ENCODE measurements at places on chromosomes 7 and 10.
A peak's percentile ranks its signal among the peaks of the same experiment; 100 is the strongest.

DNA sequence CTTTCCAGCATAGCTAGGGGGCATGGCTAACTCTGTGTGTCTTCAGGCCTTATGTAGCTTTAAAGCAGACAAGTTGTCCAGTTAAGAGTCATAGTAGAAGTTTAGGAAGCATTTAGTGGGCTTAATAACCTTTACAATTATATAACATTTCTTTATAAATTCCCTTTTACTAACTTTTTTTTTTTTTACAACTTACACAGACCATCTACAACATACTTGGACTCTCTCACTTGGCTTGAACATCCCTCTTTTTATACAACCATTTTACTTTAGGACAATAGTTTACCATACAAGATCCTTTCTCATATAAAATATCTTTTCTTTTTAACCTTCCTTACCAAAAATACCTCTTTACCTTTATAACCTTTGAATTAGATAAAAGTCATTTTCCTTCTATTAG is 26.3 kb downstream of the SP4 start:
- no peak for DNase-seq

DNA sequence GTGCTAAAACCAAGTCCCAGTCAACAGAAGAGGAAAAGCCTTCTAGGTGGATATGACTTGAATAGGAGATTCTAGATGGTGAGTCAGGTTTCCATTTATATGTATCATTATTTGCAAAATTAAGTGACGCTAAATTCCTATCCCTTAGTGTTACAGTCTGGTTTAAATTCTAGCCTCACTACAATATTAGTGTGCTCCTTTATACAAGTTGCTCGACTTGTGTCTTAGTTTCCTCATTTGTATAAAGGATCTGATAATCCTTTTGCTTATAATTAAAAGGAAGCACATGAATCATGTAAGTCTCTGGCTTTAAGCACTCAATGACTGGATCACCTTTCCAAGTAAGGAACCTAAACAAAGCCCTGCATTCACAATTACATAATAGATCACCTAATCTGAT is 105.7 kb downstream of the SVOPL start:
- DNase-seq, result no peak

GRCh38 chr7:10662982-10663884 is 310.4 kb upstream of the PHF14 start:
- DNase-seq, result no peak

GRCh38 chr10:119203006-119203405 is 4.4 kb upstream of the GRK5 start:
- DNase-seq, result no peak

DNA sequence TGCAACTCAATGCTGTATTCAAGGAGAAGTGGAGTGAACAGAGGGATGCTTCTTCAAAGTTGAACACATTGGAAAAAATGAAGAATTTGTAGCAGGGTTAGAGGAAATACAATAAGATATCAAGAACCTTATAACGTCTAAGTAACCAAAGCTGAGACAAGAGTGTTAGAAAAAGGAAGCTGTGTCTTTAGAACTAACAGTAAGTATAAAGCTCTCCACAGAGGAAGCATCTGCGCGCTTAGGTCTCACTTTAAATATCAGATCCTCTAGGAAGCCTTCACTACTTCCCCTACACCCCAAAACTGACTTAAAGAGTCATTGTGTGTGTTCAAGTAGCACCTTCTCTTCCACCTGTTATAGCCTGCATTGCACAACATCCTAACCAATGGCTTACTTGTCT is 43.0 kb downstream of the CH25H start:
- DNase-seq, result no peak

DNA sequence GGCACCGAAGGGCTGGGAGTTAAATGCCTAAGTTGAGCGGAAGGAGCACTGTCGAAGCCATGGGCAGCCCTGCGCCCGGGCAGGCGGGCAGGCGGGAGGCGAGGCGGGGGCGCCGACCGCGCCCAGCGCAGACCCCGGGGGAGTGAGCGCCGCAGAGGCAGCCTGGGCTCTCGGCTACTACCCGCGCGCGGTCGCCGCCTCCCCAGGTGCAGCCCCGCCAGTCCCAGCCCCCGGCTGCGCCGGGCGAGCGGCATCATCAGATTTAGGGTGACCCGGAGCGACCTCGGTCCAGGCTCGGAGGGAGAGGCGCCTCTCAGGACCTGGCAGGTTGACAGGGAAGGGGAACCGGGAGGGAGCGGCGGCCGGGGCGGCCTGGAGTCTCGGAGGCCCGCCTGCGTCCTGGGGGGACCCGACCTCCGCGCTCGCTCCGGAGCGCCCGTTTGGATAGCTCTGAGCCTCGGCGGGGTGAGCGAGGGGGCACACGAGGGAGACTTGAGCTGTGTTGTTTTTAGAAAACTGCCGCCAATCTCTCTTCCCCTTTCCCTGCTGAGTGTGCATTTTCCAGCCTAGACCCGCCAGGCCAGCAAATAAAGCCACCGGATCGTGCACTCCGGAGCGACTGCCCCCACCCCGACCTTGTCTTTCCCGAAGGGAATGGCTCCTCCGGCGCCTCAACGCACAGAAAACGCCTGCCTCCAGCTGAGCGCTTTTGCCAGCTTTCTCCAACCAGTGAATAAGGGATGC is 2.3 kb upstream of the NRP1 start:
- DNase-seq, result peak; percentile 42

GRCh38 chr7:154862153-154862791 is 140.7 kb downstream of the PAXIP1 start:
- no peak for DNase-seq

- DNase-seq, result no peak
Measured at GRCh38 chr7:73397521-73398281, 35.9 kb upstream of the FZD9 start.

GRCh38 chr10:15754937-15755336 is 35.2 kb upstream of the ITGA8 start:
- no peak for DNase-seq

DNA sequence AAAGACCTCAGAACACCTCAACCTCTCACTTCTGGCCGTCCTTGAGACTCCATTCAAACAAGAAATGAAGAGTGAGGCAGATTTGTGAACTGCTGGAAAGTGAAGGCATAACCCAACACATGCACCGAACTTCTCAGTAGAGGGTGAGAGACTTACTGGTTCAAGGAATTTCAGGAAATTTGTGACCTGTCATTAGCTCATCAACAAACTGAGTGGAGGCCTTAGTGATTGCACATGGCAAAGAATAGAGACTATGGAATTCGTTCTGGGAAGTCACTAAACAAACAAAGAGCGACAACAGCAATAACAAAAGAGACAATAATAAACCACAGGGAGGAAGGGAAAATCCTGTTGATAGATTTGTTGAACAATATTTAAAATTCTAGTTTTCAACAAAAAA is 125.0 kb upstream of the AKR1E2 start:
- DNase-seq, result no peak

DNA sequence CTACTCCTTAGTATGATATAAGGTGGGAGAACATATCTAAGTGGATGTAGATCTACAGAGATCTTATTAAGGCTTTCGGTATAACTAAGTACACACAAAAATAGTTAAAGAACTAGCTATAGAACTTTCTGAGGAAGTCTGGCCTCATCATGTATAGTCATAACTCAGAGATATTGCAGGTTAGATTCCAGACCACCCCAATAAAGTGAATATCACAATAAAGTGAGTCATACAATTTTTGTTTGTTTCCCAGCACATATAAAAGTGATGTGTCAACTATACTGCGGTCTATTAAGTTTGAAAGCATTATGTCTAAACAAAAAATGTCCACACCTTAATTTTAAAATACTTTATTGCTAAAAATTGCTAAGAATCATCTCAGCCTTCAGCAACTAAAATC is 24.7 kb upstream of the SEMA3A start:
- DNase-seq, result no peak

- DNase-seq, result no peak
Measured at GRCh38 chr10:94097656-94098055, 103.9 kb downstream of the PLCE1 start.

DNA sequence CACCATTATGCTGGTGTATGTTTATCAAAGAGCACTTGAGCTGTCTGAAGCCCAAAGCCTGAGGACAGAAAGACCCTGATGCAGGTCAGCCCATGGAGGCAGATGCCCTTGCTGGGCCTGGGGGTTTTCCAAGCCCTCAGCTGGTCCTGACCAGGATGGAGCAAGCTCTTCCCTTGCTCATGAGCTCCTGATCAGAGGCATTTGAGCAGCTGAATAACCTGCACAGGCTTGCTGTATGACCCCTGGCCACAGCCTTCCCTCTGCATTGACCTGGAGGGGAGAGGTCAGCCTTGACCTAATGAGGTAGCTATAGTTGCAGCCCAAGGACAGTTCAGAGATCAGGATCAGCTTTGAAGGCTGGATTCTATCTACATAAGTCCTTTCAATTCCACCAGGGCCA is 13.0 kb downstream of the AQP1 start:
- no peak for DNase-seq

GRCh38 chr10:21125471-21126228 is 228.5 kb upstream of the NEBL start:
- no peak for DNase-seq

DNA sequence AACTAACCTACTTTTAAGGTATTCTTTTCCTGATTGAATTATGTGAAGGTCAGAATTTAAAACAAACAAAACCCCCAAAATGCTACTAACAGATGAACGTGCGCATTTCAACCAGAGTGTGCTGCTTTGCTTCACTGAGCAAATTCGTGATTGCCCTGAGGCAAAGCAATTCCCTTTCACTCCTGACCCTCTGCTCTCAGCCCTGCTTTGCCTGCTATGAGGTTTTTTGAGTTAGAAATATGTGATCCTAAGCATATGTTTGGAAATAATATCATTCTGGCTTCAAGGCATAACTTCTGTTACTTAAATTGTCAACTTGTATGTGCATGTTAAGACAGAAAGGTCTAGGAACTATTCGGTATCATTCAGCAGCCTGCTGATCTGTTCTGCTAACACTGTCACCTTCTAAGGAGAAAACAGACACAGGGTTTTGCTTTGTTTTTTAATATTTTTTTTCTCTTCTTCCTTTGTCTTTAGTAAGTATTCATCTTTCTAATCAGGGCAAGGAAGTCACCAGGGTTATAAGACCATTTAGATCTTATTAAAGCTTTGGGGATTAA is 124.2 kb downstream of the GNAT3 start:
- no peak for DNase-seq

- DNase-seq, result no peak
Measured at GRCh38 chr7:43729924-43730248, 563 bp upstream of the COA1 start.

- no peak for DNase-seq
Measured at GRCh38 chr10:5556576-5556975, 31.8 kb downstream of the CALML3 start.

GRCh38 chr10:75640803-75641202 is 209.4 kb downstream of the LRMDA start:
- no peak for DNase-seq

GRCh38 chr10:129715805-129716204 is 248.3 kb downstream of the EBF3 start:
- no peak for DNase-seq

DNA sequence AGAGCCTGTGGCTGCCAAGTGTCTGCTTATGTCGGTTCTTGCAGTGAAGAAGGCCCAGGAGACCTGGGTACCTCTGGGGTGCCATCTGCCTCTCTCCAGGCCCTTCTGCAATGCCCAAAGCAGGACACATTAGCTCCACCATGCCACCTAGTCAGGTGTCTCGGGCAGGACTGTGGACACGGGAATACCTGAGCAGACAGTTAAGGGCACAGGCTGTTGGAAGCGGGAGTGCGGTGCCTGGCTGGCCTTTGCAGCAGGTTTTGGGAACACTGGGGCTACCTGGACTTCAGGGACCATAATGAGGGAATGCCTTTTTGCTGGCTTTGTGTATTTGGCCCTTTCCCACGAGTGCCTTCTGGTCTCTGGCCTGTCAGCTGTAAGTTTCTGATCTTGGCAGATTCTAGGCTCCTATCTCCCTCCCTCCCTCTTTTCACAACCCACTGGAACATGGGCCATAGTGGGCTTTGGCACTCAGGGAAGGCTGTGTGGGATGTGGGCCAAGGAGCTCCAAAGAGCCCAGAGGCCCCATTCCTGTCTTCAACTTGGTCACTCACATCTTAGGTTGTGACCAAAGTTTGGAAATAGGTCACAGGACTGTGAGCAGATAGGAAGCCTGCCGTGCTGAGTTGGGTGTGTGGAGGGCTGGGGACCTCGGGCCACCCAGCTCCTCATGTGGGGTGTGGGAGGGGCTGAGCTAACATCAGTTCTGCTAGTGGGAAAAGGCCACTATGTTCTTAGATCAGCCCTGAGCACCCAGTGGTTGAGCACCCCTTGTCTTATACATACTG is 41.5 kb upstream of the CXCL12 start:
- DNase-seq, result no peak

DNA sequence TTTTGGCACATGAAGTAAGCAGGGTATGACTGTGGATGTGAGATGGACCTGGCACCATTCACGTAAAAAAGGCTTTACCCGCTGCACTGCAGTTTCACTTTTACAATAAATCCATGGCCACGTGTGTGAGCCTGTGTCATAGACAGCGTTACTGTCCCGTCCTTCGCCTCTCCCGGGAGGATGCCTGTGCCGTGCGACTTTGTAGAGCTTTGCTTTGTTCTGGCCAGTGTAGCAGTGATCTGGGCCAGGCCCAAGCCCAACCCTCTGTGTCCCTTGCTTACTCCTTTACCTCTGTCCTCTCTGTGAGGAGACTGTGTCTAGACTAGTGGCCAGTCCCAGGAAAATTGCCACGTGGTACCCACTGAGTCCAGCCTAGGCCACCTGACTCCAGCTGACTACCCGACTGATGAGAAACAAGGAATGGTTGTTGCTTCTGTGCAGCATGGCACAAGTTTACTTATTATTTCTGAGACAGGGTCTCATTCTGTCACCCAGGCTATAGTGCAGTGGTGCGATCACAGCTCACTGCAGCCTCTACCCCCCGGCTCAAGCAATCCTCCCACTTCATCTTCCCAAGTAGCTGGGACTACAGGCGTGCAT is 48.1 kb downstream of the JAKMIP3 start:
- DNase-seq, result no peak

DNA sequence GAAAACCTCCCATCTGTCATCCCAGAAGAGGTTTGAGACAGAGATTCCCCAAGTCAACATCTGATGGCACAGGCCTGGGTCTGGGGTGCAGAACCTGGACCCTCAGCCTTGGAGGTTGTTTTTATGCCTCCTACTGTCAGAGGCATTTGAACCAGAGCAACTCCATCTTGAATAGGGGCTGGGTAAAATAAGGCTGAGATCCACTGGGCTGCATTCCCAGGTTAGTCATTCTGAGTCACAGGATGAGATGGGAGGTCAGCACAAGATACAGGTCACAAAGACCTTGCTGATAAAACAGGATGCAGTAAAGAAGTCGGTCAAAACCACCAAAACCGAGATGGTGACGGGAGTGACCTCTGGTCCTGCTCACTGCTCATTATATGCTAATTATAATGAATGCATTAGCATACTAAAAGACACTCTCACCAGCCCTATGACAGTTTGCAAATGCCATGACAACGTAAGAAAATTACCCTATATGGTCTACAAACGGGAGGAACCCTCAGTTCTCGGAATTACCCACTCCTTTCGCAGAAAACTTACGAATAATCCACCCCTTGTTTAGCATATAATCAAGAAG is 92.0 kb downstream of the ITGA8 start:
- no peak for DNase-seq

DNA sequence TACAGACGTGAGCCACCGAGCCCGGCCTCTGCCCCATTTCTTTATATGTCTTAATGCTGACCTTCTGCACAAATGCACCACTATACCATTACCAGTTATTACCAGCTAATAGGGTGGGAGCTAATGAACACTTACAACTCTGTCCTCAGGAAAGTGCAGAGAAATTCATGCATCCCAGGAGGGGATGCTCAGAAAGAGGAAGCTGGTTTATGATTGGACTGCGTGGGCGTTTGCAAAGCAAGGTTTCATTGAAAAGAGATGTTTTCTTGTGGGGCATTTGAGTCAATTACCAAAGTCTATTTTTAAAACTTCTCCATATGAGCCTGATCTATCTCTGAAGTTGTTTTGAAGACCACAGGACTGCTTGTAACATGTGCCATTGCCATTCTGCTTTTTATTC is 417.7 kb upstream of the CELF2 start:
- no peak for DNase-seq

All from fibroblast of gingiva (primary cell).